ENCODE measurements at places on chromosomes 6 and 20.

- peak; percentile 68 for DNase-seq
These were observed 58.6 kb downstream of the NOL4L start for GRCh38 chr20:32526541-32526940.

GRCh38 chr6:125524356-125524755, 222.6 kb upstream of the HDDC2 start:
- DNase-seq, result no peak

- DNase-seq, result no peak
These were observed 928.7 kb upstream of the ADGRB3 start for GRCh38 chr6:67706388-67706787.

- no peak for DNase-seq
These were observed 213.7 kb downstream of the SYNE1 start for GRCh38 chr6:152423216-152424103.

DNA sequence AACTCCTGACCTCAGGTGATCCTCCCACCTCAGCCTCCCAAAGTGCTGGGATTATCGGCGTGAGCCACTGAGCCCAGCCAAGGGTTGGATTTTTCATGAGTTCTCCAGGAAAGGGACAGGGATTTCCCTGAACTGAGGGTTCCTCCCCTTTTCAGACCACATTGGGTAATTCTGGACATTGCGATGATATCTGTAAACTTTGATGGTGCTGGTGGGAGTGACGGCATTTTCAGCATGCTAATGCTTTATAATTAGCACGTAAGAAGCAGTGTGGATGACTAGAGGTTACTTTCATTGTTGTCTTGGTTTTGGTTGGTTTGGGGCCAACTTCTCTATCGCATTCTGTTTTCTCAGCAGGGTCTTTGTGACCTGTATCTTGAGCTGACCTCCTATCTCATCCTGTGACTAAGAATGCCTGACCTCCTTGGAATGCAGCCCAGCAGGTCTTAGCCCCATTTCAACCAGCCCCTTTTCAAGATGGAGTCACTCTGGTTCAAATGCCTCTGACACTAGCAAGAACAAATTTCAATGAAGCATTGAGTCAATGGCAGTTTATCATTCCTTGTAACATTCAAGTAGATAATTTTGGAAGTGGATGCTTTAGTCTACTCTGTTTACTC, 156.5 kb downstream of the TTLL2 start:
- DNase-seq, result no peak

GRCh38 chr6:101722991-101723579, 329.6 kb downstream of the GRIK2 start:
- no peak for DNase-seq

GRCh38 chr6:112184951-112185350, 69.4 kb downstream of the LAMA4 start:
- DNase-seq, result no peak

- no peak for DNase-seq
These were observed 9.4 kb upstream of the GMPR start for GRCh38 chr6:16228709-16229665.

- no peak for DNase-seq
These were observed 158.9 kb upstream of the ZNF217 start for GRCh38 chr20:53752583-53752970.

DNA sequence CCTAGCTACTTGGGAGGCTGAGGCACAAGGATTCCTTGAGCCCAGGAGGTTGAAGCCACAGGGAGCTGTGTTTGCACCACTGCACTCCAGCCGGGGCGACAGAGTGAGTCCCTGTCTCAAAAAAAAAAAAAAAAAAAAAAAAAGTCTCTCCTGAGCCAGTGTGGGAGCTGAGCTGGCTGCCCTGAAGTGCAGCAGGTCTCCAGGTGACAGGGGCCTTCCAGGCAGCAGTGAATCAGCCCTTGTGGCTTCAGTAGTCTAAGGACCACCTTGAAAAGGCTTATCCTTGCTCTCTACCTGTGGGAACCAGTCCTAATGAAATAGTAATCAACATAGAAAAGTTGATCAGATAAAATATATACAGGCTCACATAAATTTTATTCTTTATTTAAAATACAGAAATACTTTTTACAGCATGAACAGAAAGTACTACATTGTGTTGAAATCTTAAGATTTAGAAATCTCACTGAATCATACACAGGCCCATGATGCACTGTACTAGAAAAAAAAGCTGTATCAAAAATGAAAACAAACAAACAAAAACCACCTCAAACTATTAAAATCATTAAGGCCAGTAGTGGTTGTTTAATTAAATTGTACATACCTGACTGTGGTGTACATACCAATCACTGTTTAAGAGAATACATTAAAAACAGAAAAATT, 128.9 kb downstream of the SCML4 start:
- no peak for DNase-seq

GRCh38 chr6:155301867-155302266, 12.4 kb downstream of the TFB1M start:
- DNase-seq, result no peak

DNA sequence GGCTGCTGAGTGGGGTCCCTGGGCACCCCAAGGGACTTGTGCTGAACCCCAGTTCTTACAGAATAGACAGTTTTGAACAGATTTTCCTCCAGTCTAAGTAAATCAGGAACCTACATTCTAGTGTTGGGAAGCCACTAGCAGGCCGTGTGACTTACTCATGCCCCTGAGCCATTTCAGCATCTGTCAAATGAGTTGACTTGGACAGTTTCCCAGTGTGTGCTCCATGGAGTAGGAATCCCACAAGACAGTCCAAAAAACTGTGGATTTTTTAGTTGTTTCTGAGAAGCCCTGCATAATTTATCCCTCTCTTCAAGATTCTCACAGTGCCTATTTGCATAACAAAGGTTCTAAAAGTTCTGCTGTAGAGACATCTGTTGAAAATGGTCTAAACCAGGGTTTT, 2.1 kb downstream of the GABRR2 start:
- DNase-seq, result no peak

- DNase-seq, result no peak
These were observed 18.7 kb downstream of the DIDO1 start for GRCh38 chr20:62907384-62908317.

- no peak for DNase-seq
These were observed 129.7 kb upstream of the FAM184A start for GRCh38 chr6:119207971-119208725.

DNA sequence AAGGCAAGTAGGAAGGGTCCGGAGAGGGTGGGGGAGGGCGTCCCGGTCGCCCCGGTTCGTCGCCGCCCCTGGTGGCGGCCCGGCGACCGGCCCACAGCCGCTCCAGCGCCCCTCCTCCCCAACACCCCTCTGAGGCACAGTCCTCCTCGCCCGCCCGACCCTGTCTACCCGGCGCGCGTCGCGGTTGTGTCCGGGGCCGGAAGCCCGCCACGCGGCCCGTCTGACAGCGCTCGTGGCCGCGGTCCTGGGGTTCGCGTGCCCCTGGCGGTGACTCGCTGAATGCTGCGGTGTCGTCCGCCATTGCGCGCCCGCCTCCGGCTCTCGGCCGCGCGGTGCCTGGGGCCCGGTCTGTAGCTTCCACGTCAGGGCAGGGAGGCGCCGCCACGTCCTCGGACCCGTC, 335.3 kb upstream of the DEFB115 start:
- DNase-seq, result no peak

DNA sequence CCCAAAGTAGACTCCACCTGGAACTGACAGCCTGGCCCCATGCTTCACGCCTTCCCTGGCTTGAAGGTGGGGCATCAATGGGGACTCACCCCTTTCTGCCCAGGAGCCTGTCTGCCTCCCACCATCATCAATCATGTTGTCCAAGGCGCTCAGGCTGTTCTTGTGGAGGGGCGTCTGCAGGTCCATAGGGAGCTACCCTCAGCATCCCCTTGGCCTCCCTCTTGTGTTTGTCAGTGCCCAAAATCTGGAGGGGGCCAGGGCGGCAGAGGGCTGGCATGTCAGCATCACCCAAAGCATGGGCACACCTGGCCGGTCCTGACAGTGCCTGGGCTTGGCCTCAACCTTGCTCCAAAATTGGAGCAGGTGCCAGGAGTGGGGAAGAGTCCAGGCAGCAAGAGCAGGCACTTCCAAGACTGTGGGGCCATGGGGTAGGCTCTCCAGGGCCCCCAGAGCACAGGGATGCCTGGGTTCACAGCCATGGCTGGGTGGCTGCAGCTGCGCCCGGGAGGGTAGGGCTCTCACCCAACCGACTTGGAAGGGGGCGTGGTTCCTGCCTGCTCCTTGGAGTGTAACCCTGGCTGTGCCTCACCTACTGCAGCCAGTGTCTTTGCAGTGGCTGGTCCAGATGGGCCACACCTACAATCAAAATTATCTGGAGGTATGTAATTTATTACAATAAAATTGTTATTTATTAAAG, 903.4 kb downstream of the EYS start:
- DNase-seq, result no peak

- DNase-seq, result no peak
These were observed 229.7 kb upstream of the ASCC3 start for GRCh38 chr6:101110814-101111213.

GRCh38 chr6:137830511-137830911, 36.5 kb upstream of the TNFAIP3 start:
- DNase-seq, result no peak

DNA sequence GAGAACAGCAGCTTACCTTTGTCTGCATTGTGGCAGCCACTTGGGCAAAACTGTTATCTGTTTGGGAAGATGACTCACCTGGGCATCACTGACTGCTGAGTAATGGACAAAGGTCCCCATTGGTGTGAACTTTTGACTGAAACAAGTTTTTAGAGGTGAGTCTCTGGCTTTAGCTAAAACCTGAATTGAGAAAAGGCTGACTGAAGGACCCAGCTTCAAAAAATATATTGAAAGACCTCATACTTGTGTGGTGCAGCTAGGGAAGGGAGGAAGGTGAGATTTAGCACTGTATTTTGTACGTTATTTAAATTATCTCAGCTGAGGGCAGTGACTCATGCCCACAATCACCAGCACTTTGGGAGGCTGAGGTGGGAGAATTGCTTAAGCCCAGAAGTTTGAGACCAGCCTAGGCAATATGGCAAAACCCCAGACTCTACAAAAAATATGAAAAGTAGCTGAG, 4.5 kb upstream of the CITED2 start:
- DNase-seq, result no peak

GRCh38 chr6:17503051-17503450, 97.1 kb upstream of the FAM8A1 start:
- DNase-seq, result no peak

DNA sequence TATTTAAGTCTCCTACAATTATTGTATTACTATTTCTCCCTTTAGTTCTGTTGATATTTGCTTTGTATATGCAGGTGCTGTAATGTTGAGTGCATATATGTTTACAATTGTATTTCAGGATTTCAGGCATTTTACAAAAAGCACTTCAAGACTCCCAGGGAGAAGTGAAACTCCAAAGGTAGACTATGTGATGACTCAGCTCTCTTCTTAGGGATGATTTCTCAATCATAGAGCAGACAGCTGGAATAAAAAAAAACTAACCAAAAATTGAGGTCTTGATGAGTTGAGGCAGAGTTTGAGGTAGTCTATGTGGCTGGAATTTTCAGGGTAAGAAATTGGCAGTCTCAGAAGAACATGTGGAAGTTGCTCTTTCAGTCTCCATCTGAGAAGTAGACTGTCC, 786.1 kb downstream of the TFAP2A start:
- DNase-seq, result no peak

- no peak for DNase-seq
These were observed 100.5 kb upstream of the SUPT3H start for GRCh38 chr6:45478240-45478639.

GRCh38 chr6:22526736-22527135, 42.6 kb upstream of the HDGFL1 start:
- DNase-seq, result no peak

GRCh38 chr6:161409353-161409752, 135.5 kb upstream of the AGPAT4 start:
- no peak for DNase-seq

DNA sequence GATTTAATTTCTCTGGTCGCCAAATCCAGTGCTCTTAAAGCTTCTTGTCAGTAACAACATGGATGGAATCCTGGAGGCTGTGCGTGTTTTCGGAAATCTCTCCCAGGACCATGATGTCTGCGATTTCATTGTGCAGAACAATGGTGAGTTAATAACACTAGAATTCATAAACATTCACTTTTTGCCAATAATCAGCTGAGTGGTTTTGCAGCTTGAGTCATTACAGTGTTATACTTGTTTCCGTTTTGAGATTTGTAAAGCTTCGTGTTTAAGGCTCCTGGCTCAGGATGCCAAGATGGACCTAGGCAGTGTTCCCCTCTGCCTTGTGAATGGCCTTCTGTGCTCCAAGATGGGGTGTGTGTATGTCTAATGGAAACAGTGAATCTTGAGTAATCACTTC, 113.8 kb downstream of the ARMC2 start:
- DNase-seq, result no peak

DNA sequence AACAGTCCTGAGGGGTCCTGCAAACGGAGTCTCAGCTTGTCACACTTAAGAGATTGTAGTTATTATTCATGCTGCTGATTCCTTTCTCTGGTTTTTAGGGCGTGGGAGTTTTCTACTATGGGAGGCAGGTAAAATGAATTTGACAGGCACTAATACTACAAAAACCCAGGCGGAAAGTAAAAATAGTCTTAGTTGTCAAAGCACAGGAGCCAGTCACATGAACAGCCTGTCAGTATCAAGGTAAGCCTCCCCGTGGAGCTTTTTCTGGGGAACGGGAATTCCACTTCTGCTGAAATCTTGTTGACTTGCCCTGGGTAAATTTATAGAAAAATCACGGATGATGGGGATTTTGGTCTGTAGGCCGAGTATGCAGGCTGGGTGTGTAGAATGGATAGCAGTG, 79.8 kb downstream of the SLC24A3 start:
- DNase-seq, result no peak

GRCh38 chr20:44632103-44632752, 19.3 kb downstream of the ADA start:
- DNase-seq, result no peak

DNA sequence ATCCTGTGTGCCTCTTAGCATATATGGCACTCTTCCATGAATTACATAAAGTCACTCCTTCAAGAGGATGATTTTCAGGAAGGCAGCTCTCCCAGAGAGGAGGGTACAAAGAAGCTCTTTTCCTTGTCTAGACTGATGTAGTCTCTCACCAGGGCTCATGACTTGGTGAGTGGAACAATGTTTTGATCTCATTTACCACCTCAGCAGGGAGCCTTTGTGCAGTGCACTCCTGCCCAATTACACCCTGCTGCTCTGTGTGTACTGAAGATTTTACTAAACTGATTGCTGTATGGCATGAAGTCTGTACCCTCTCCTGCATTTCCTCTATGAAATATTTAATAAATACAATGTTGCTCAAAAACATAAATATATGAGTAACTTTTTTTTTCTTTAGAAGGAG, 598.3 kb upstream of the HS3ST5 start:
- no peak for DNase-seq

DNA sequence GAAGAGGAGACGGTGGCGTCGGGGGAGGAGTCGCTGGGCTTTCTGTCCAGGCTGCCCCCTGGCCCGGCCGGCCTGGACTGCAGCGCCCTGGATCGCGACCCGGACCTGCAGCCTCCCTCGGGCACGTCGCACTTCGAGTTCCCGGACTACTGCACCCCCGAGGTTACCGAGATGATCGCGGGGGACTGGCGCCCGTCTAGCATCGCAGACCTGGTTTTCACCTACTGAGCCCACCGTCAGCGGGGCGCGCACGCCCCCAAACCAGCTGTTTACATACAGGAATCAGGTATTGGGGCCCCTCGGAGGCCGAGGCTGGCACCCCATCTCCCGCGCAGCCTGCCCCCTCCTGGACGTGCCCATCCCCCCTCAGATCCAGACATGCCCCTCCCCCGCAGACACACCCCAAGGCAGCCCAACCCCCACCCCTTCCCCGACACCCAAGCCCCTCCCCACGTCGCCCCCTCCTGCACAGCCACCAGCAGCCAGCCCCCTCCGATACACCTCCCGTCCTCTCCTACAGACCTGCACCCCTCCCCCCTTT, 1.4 kb downstream of the SOX12 start:
- DNase-seq, result no peak

- DNase-seq, result no peak
These were observed 46.8 kb upstream of the LYRM2 start for GRCh38 chr6:89685311-89685710.
